ENCODE measurements at places on chromosomes 2 and 18. TPM values are rescaled to one million over a fixed set of nuclear protein-coding genes. Genes with fewer than 3 reads are reported as not detected.

DNA sequence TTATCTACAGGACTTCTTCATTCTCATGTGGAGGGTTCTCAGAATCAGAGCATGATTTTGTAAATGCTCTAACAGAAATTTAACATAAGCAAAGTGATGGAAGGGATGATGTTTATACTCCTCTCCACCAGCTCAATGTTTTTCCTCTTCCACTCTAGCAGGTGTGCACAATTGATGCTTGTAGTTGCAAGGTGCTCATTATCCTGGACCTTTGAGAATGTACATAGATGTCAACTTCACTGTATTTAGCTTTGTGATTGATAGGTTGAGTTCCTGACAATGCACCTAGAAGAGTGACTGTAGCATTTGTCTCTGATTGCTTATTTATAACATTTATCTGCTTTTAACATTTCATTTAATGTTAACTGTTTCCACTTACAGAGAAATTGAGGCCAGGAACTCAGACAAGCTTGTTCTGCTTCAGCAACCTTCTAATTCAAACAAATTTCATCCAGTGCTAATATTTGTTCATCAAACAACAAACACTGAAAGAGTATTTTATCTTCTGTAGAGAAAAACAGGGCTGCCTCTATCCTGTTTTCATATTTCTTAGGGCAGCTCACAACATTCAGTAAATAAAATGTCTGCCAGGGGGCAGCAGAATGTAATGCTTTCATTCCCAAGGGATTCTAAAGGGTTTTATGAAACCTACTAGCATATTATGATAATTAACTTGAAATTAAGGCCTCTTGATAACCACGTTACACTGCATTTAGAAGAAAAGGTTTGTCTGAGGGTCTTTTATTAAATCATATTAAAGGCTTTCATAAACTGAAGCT is 127.9 kb upstream of the NOL4 start:
- DNase-seq, result no peak

DNA sequence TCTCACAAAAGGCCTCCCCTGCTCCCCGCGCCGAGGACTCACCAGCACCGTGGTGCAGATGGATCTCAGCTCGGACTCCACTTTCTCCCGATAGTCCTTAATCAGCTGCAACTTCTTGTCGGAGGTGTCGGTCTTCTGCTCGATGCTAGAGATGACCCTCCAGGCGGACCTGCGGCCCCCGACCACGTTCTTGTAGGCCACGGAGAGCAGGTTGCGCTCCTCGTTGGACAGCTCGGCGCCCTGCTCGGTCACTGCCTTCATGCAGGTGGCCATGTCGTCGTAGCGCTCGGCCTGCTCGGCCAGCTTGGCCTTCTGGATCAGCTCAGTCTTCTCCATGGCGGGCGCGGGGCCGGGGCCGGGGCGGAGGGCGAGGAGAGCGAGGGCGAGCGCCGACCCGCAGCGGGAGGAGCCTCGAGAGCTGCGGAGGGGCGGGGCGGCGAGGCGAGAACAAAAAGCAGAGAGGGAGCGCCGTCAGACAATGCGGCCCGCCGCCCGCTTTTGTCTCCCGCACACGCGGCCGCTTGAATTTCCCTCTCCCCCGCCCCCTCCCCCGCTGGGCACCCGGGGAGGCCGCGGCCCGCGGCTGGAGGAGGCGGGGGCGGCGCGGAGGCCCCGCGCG is 571 bp downstream of the YWHAQ start:
- peak; percentile 37 for DNase-seq

Gene PMAIP1
- polyA plus RNA-seq, result 4.1 TPM

DNA sequence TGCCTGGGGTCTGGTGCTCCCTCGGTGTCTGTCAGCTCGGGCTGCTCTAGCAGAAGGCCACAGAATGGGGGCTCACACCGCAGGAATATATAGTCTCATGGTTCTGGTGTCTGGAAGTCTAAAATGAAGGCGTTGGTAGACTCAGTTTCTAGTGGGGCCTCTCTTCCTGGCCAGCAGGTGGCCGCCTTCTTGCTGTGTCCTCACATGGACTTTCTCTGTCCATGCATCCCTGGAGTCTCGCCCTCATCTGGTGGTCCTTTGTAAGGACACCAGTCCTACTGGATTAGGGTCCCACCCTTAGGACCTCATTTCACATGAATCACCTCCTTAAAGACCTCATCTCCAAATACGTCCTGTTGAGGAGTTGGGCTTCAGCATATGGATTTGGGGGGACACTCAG is 65.7 kb downstream of the RRM2 start:
- no peak for DNase-seq

Gene ITPRIPL1
- polyA plus RNA-seq, result 4.8 TPM

- DNase-seq, result no peak
These were observed 219.7 kb downstream of the NDUFA10 start for GRCh38 chr2:239805414-239805813.

GRCh38 chr2:84971510-84972206 is 697 bp downstream of the KCMF1 start:
- DNase-seq, result no peak

Gene GPN1
- polyA plus RNA-seq, result 52.3 TPM

DNA sequence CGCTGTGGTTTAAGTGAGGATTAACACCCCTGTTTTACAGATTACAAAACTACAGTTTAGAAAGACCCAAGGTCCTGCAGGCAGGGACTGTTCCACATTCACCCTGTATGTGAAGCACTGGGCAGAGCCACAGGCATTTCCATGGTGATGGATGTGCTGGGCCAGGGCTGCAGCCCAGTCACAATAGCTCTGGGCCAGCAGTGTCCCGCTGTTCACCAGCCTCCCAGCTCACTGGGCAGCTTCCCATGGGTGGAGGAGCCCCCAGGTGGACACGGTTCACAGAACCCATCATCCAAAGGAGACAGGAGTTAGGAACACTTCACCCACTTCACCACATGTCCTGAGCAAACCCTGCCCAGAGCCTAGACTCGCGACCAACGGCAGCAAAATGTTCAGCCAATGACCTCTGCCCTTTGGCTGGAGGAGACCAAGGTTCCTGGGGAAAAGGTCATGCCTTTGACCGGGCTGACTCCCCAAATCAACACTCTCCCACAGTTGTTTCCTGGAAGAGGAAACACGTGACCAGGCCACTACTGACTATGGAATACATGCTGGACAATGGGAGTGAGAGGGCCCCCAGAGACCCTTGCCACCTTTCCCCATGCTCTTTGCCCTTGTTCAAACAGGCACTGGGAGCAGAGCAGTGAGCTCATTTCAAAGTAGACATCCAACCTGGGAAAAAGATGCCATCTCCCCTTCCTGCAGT is 28.0 kb upstream of the SLC35F6 start:
- no peak for DNase-seq

- no peak for DNase-seq
These were observed 66.9 kb downstream of the ACVR1 start for GRCh38 chr2:157809212-157809611.

GRCh38 chr2:20172273-20173055 is 52.5 kb downstream of the SDC1 start:
- no peak for DNase-seq

Gene SPHKAP
- polyA plus RNA-seq, result 4.8 TPM

- no peak for DNase-seq
These were observed 713.6 kb downstream of the TDRD15 start for GRCh38 chr2:21837168-21837960.

DNA sequence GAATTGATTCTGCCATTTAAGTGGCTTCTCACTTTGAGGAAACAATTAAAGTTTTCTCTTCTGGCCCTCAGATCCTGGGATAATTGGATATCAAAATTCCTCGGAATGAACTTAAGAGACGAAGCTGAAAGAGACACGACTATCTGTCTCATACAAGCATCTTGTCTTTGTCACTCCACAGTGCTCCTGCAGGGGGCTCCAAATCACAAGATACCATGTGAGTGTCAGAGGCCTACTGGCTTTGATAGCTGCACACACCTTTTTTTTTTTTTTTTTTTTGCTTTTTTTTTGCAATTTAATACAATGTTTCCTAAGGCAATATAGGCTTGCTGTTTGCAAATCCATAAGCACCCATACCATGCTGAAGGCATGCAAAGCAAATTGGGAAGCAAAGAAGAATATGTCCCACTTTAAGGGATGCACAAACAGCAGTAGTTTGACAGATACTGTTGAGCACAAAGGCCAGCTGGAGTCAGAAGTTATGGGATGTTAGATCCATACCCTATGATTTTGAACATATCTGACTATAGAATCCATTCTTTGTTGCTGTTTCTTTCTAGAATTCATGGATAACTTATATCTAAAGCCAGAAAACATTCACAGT is 109.0 kb upstream of the CBLN2 start:
- DNase-seq, result peak; percentile 16

- DNase-seq, result no peak
These were observed 713 bp downstream of the ATOH8 start for GRCh38 chr2:85754313-85755095.

DNA sequence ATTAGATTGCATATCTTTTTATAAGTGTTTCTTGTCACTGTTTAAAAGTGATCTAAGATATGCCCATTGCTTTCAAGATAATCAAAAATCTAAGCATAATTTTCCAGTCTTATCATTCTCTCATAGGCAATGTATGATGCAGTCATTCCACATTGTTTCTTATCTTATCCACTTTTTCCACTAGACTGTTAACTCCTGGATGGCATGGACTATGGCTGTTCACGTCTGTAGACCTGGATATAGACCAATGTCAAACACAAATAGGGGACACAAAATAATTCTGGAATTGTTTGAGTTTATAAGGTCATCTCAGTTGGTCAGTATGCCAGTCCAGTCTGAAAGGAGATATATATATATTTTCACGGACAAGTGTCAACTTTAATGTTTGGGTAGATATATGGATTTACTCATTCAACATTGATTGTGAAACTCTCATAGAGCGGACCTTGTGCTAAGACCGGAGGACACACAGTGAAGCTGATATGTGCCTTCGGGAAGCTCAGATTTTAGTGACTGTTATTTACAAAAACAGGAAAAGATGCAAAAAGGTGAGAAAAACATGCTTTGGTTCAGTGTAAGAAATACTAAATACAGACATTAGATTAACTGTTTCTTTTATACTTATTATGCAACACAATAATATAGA is 689.4 kb upstream of the SLC8A1 start:
- DNase-seq, result no peak

DNA sequence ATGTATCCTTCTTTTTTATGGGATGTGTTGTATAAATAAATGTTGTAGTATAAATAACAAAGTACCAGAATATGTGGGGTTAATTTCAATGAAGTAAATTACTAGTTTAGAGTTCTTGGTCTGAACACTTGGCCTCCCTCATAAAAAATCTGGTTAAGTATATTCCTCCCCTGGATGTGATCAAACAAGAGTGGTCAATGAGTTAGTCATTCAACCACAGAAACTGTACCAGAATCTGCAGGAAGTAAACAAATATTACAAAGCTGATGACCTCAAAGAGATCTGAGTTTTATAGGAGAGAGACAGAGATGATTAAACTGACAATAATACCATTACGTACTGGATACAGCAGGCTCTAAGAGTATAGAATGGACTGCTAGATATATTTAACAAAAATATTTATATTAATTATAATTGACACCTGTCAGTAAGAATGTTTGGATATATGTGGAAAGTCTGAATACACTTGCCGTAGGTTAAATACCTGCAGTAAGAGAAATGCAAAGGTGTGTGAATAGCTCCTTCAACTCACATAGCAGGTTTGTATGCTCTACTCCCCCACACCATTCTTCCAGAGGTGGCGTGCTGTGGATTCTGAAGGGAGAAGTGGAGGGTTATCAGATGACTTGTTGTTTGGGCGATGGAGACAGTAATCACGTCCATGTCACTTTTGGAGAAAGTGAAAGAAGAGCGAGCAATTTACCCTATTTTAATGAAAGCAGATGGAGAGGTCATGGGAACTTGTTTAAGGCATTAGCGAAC is 108.3 kb upstream of the LRATD1 start:
- DNase-seq, result no peak

DNA sequence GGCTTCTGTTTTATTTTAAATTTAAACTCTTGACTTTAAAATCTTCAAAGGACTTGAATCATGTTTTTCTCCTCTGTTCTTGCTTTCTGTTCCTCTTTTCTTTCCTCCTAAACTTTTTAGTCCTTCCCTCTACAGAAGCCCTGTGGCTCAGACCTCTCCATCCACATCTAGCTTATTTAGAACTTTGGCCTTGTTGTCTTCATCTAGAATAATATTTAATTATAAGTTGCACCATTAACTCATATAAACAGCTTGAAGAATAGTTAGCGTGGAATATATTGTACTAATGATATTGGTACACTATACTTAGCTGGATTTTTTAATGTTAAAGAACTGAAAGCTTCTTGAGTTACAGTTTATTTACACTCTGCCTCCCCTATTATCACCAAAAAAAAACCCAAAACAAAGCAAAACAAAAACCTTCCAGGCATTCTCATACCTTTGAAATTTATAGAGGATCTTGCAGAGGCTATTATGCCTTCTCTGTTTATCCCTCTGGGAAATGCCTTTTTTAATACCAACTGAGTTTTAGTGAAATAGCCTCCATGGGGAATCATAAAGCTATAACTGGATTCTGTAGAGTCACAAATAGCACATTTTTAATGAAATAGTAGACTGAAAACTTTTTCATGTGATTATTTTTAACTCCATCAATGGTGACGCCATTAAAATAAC is 9.2 kb upstream of the CCDC141 start:
- no peak for DNase-seq

GRCh38 chr2:16244153-16244965 is 304.0 kb downstream of the MYCN start:
- DNase-seq, result no peak

Gene LBX2
- 3.1 TPM for polyA plus RNA-seq

- no peak for DNase-seq
These were observed 9.9 kb upstream of the NFATC1 start for GRCh38 chr18:79385708-79386341.

DNA sequence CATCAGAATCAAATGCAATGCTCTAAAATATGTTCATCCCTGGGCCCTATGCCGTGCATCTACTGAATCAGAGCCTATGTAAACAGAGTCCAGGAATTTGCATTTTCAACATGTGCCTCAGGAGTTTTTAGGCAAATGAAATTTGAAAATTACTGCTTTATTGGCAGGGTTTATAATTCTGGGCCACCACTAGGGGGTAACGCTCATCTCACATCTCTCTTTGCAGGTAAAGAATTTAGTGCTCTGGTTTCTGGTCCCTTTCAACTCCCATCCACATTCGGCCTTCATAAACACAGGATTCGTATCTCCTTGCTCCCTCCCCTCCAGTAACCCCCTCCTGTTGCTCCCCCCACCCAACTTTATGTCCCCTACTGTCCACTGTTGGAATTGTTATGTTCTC is 49.3 kb downstream of the LYPD6B start:
- no peak for DNase-seq

DNA sequence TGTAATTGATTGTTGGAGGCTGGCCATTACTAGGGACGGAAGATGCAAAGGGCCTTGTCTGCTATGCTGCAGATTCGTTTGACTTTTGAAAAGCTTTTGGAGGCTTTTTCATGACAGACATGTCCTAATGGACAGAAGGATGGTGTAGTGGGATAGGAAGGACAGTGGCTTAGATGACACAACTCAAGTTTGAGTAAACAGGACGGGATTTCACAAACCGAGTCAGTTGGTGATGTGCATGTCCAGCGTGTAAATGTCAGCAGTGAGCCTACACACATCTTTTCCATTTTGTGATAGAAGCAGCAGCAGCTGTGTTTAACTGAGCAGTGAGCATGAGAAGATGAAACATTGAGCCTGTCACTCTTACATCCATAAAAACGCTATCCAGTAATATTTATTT is 76.0 kb downstream of the NCK2 start:
- DNase-seq, result no peak

Measured in left renal cortex interstitium (tissue), 4 donors.